Fibroblast of skin of scalp (primary cell): ENCODE measurements at places on chromosomes 4 and X.
A peak's percentile ranks its signal among the peaks of the same experiment; 100 is the strongest.

DNA sequence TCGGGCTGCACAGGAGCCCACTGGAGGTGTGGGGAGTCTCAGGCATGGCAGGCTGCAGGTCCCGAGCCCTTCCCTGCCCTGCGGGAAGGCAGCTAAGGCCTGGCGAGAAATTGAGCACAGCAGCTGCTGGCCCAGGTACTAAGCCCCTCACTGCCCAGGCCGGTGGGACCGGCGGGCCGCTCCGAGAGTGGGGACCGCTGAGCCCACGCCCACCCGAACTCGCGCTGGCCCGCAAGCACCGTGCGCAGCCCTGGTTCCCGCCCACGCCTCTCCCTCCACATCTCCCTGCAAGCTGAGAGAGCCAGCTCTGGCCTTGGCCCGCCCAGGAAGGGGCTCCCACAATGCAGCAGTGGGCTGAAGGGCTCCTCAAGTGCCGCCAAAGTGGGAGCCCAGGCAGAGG is 82.0 kb upstream of the NEIL3 start:
- DNase-seq: no peak

DNA sequence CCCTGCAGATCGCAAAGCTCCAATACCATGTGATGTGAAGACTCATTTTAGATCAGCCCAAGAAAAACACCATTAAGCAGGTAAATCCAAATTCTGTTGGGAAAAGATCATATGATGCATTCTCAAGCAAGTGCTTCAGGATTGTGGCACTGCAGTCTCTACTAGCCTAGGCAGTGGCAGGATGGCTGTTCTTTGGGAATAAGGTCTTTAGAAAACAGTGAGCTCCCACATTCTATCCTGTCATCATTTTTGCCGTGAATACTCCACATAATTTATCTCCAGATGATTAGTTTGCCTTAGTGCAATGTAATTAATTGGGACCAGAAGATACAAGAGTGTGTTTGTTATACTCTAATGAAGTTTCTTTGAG is 18.9 kb downstream of the SORBS2 start:
- DNase-seq: no peak

DNA sequence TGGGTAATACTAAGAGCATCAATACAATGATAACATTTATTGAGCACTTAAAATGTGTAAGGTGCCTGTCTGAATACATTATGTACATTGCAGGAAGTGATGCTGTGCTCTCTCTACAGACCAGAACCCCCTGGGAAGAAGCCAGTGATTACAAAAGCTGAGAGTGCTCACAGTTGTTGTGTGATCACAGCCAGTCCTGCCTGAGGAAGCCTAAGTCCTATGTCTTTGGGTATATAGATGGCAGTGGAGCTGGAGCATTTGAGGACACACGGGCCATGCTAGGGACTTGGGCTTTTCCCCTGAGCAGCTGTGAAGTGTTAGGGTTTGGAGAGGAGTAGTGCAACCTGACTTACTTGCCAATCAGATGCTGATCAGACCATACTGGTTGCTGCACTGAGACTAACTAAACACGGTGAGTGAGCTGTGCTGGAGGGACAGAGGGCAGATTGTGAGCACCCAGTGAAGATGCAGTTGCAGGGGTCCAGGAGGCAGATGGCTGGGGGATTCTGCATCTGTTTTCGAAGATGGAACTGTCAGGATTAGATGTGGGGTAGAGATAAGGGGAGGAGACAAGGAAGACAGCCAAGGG is 60.8 kb upstream of the TBC1D14 start:
- DNase-seq: no peak

GRCh38 chr4:37976507-37976906 is 16.3 kb downstream of the PTTG2 start:
- no peak for DNase-seq

GRCh38 chr4:117560329-117560728 is 474.0 kb upstream of the NDST3 start:
- DNase-seq: peak; percentile 36

- peak; percentile 23 for DNase-seq
Observed at GRCh38 chr4:75512386-75513211, 1.6 kb downstream of the RCHY1 start.

- DNase-seq: no peak
Observed at GRCh38 chr4:48018112-48018511, 1.5 kb downstream of the NIPAL1 start.

DNA sequence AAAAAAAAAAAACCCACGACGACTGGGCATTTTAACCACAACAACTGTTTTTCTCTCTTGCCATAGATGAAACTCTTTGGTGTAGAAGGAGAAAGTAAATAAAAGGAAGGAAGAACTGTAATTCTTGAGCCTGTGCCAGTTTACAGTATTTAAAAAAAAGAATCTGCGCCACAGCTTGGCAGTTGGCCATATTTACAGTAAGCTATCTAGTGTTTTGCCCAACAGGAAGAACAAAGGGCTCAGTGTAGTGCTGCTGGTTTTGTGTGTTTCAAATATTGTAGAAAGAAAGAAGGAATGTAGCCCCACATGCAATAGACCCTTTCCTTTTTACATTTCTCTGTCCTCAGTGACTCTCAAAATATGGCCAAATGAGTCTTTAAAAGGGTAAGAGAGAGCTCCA is 66.1 kb downstream of the NR3C2 start:
- DNase-seq: peak; percentile 24

DNA sequence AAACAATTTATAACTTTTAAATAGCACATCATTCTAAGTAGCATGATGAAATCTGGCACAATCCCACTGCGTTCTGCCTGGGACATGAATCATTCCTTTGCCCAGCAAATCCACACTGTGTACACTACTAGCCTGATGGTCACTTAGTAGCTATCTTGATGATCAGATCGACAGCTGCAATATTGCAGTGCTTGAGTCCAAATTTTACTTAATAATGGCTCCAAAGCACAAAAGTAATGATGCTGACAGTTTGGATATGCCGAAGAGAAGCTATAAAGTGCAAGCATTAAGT is 86.6 kb upstream of the NPNT start:
- peak; percentile 92 for DNase-seq

- no peak for DNase-seq
Observed at GRCh38 chr4:62130230-62130629, 930.1 kb downstream of the ADGRL3 start.

DNA sequence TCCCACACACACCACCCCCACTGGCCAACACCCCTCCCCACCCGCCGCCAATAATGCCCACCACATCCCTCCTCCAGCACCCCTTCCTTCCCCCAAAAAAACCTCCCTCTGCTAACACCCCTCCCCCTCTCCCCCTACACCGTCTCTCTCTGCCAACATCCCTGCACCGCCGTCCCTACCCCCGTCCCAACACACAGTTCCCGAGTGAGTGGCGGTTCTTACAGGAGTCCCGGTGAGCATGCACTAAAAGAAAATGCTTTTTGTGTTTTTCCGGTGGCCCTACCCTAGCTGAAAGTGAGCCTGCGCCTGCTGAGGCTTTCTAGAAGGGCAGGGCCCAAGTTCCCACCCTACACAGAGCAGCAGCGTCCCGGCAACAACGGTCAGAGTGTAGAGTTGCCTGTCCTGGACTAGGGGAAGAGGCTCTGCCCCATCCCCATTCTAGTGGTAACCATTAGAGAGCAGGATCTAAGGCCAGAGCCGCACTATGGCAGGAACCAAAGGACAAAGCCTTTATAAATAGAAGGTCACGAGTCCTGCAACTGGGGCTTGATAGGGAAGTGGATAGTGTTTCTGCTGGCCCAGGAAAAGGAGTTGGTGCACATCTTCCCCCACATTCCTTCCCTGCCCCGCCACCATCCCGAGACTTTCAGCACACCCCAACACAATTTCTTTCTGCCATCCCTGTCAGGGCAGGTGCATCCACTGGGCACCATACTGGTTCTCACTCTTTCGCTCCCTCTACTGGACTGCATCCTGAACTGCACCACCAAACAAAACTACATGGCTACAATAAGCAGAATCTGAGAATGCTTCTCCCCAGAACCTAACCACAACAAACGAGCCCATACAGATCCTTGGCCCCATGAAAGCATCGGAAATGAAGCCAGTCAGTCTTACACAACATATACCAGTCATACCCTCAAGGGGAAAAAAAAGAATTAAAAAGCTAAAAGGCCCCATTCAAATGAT is 78.1 kb upstream of the PAGE3 start:
- DNase-seq: no peak

- DNase-seq: no peak
Observed at GRCh38 chr4:78020677-78021076, 36.4 kb upstream of the FRAS1 start.

- no peak for DNase-seq
Observed at GRCh38 chr4:156137679-156138473, 184.2 kb upstream of the CTSO start.

- DNase-seq: peak; percentile 89
Observed at GRCh38 chr4:162644346-162644745, 480.5 kb upstream of the FSTL5 start.

DNA sequence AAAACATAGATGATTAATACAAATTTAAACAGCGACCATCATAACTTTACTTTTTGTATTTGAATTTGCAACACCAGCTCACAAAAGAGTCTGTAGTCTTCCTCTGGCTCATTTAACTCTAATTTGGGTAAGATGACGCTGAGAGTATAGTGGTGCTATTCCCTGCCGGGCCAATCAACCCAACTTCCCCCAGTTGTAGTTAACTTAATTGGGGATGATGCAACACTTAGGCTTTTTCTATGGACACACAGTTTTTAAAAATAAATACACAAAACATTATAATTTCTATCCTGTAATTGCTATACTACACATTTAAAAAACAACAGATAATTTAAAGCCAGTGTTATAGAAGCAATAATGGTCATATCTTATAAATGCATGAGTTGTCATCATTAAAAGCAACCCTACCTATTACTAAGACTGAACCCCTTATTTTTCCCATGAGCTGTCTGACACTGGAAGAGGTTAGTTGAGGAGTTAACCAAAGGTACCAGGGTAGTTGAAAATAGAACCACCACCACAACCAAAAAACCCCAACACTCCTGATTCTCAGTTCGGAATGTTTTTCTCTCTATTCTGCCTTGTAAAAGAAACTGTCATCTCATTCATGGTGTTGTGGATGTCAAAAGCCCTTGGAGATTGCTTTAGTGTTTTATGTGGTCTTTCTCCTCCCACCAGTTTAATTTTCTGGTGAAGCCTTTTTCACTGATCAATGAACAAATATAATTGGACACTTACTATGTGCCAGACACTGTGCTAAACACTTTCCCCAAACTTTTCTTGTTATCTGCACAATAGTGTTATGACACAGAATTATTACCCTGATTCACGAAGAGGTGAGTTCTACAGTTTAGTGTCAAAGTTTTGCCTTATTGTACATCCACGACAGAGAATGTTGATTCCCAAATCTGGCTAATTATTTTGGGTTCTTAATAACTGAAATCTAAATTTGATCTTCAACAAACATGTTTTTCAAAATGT is 61.5 kb upstream of the RAPGEF2 start:
- DNase-seq: no peak

- no peak for DNase-seq
Observed at GRCh38 chr4:181741513-181741912, 501.7 kb upstream of the TENM3 start.

GRCh38 chr4:113157086-113157857 is 107.8 kb downstream of the ANK2 start:
- DNase-seq: no peak

GRCh38 chr4:119210775-119211174 is 1.7 kb upstream of the USP53 start:
- DNase-seq: no peak

GRCh38 chr4:186931519-186931918 is 207.9 kb upstream of the FAT1 start:
- peak; percentile 77 for DNase-seq

- DNase-seq: no peak
Observed at GRCh38 chr4:8730681-8731080, 138.1 kb downstream of the CPZ start.

GRCh38 chrX:40539214-40540142 is 41.3 kb upstream of the ATP6AP2 start:
- peak; percentile 59 for DNase-seq

DNA sequence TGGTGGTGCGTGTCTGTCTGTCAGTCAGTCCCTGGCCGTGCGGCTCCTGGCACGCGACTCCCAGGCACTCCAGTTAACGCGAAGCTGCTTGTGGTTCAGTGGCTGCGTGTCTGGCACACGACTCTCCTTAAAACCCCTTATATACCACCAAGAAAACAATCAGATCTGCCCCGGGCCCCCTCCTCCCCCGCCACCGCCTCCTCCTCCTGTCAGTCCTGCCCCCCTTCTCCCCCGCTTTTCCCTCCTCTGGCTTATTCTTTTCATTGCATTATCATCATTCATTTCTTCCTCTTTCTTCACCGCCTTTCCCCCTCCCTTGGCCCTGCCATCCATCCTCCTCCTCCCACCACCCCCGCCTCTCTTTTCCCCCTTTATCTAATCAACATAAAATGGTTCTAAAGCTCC is at the start of gene NEUROG2:
NEUROG2 (minus strand) TSS at position 115 of the 405 bp plus-strand sequence. CDS start 705 bp downstream, outside the sequence.
- DNase-seq: no peak

GRCh38 chrX:154724993-154725756 is 25.7 kb downstream of the GAB3 start:
- DNase-seq: no peak

DNA sequence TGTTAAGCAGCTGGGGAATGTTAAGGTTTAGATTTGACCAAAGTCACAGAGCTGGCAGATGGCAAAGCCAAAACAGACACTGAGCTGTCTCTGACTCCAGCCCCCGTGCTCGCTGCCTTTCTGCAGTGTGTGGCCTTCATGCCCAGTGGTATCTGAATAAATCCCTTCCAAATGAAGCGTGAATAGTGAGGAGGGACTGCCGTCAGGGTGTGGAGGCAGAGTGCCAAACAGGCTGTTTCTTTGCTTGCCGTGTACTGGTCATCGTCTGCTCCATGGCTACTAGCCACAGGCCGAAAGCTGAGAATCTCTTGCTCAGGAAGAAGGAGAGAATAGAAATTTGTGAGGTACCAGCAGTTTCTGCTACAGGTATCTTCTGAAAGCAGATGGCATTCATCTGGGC is 19.7 kb downstream of the PRIMPOL start:
- no peak for DNase-seq

- no peak for DNase-seq
Observed at GRCh38 chr4:186940476-186940875, 216.8 kb upstream of the FAT1 start.

GRCh38 chrX:6856471-6856870 is 291.0 kb upstream of the STS start:
- no peak for DNase-seq

DNA sequence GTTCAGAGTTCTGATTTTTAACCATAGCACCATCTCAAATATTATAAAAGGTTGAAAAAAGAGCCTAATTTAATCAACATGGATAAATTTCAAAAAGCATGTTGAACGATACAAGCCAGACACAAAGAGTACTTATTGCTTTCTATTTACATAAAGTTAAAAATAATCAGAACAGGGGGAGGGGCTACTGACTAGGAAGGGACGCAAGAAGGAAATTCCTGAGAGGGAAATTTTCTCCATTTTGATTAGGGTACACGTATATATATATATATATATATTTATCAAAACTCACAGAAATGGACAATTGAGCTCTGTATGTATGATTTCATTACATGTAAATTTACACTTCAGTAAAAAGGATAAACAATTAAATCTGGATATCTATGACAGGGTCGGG is 482 bp upstream of the MBTPS2 start:
- DNase-seq: peak; percentile 20

DNA sequence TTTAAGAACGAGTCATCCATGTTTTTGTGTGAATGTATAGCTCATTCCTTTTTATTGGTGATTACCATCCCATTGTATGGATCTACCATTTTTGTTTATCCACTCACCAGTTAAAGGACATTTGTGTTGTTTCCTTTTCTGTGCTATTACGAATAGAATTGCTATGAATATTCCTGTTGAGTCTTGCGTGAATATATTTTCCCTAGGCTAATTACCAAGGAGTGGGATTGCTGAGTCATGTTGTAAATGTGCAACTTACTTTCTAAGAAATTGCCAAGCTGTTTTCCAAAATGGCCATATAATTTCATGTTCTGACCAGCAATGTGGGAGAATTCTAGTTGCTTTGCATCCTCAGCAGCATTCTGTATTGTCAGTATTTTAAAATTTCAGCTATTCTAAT is 51.3 kb downstream of the YIPF6 start:
- DNase-seq: no peak
